NCI-H187 (cell line): ENCODE measurements at places on chromosomes 5 and 9.

GRCh38 chr5:95403996-95404395 lies 12.8 kb downstream of the FAM81B start:
- DNase-seq: no peak

DNA sequence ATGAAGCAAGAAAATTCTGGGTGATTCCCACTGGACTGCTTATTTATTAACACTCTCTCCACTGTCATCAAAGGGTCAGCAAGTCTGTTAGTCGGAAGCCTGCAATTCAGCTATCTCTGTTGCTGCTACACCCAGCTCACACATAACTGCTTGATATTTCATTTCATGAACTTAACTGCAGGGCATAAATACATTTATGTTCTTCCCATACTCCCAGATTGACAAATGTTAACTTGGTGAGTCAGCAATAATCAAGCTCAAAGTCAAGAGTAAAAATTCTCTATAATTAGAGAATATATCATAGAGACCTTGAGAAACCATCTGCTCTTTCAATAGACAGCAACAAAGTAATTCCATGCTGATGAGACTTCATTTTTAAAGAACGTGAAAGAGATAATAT lies 198.8 kb downstream of the ADAMTS12 start:
- DNase-seq: no peak

DNA sequence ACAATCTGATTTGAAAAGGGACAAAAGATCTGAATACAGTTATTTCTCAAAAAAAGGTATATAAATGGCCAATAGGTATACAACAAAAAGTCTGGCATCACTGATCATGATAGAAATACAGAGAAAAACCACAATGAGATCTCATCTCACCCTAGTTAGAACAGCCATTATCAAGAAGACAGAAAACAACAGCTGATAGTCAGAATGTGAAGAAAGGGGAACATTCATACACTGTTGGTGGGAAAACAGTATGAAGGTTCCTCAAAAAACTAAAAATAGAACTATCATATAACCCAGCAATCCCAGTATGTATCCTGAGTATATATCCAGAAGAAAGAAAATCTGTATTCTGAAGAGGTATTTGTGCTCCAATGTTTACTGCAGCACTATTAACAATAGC lies 75.7 kb upstream of the OR2K2 start:
- DNase-seq: no peak

DNA sequence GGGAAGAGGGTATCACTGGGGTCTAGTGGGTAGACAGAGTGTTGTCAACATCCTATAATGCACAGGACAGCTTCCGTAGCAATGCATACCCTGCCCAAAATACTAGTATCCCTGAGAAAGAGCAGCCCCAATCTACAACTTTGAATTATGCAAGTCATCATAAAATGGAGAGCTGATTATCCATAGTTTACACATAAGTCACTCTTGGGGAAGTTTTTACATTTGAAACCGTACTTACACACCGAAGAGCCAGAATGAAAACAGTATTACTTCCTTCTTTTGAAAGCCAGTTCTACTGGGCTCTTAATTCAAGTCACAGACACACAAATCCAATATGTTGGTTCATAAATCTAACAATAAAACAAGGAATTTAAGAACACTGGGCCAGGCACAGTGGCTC lies 21.6 kb downstream of the RNF145 start:
- no peak for DNase-seq

GRCh38 chr5:122291000-122291901 lies 20.8 kb upstream of the SNCAIP start:
- no peak for DNase-seq

- DNase-seq: no peak
Measured at GRCh38 chr5:54515634-54516033, 1.9 kb upstream of the SNX18 start.

GRCh38 chr5:117547192-117547591 lies 972.6 kb upstream of the SEMA6A start:
- no peak for DNase-seq

- no peak for DNase-seq
Measured at GRCh38 chr9:87034841-87035240, 87.5 kb upstream of the GAS1 start.

GRCh38 chr9:87537625-87538024 lies 40.0 kb downstream of the DAPK1 start:
- DNase-seq: no peak
